Type B pancreatic cell (in vitro differentiated cells): ENCODE measurements at places on chromosomes 6 and 20. TPM values are rescaled to one million over a fixed set of nuclear protein-coding genes. Genes with fewer than 3 reads are reported as not detected.

GRCh38 chr6:118397671-118398465, 150.2 kb upstream of the PLN start:
- H3K36me3 ChIP-seq: no peaks in the 10 kb centered on the region
- no peak overlapping the region for H3K4me3 ChIP-seq
- H3K4me1 ChIP-seq: no peaks in the 10 kb centered on the region
- H3K27me3 ChIP-seq: no peaks in the 10 kb centered on the region

DNA sequence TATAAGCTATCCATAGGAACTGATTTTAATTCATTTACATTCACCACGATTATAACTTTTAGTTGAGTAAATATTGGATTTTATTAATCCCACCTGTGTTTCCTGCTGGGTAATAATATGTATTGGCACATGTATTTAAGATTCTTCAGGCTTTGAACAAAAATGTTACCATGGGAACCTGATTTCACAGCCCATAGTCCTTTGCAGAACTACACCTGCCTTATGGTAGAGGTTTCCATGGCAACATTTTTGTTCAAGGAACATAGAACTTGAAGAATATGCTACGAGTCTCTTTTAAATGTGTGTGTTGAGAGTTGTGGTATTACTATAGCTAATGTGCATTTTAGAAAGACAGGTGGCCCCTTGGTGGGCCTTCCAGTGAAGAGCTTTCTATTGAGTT, 317.4 kb downstream of the SAMD5 start:
- H3K4me1 ChIP-seq: peaks cover 5% of the 10 kb centered on the region
- H3K27me3 ChIP-seq: no peaks in the 10 kb centered on the region
- H3K4me3 ChIP-seq: no peak overlapping the region

DNA sequence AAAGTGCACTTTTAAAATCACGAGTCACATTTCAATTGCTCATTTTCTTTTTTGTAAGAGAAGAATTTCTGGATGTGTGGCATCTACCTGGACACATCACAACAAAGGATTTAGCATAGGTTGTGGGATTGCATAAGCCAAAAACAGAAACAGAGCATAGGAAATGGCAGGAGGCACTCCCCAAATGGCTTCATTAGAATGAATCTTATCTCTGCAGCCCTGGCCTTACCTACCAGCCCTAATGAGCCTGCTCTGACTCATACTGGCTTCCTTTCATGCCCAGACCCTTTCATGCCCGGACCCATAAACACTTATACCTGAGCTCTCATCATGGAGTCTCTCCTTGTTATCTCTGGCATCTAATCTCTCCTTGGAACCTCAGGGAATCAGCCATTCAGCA, 23.9 kb upstream of the SPTLC3 start:
- H3K4me1 ChIP-seq: no peaks in the 10 kb centered on the region
- H3K36me3 ChIP-seq: no peaks in the 10 kb centered on the region
- no peaks in the 10 kb centered on the region for H3K27me3 ChIP-seq
- H3K27ac ChIP-seq: no peak overlapping the region
- H3K4me3 ChIP-seq: no peak overlapping the region

RSPH4A gene
- 0.95 and 4.4 TPM in 2 replicates for total RNA-seq

PDE10A gene
- 6.6 and 10.8 TPM in 2 replicates for total RNA-seq

ZNF165 gene
- 4.3 and 8.4 TPM in 2 replicates for total RNA-seq

DNA sequence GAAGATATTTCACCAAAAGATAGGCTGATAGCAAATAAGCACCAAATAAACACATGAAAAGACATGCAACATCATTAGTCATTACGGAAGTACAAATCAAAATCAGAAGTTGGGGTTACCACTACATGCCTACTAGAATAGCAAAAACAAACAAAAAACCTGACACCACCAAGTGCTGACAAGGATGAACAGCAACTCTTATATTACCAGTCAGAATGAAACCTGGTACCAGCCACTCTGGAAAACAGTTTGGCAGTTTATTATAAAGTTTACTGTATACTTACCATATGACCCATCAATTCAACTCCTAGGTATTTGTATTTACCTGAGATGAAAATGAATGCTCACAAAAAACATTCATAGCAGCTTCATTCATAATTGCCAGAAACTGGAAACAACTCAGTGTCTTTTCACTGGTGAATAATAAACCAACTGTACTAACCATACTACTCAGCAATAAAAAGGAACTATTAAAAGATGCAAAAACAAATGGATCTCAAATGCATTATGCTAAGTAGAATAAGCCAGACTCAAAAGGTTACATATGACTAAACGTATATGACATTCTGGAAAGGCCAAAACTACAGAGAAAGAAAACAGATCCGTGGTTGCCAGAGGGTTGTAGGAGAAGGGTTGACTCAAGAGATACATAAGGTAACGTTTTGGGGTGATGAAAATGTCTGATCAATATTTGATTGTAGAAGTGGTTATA, 33.0 kb downstream of the NUP153 start:
- H3K27ac ChIP-seq: no peak overlapping the region
- H3K4me1 ChIP-seq: no peaks in the 10 kb centered on the region
- DNase-seq: no peak
- H3K27me3 ChIP-seq: no peaks in the 10 kb centered on the region
- no peak overlapping the region for H3K4me3 ChIP-seq

- peaks cover 3% of the 10 kb centered on the region for H3K36me3 ChIP-seq
- peak overlapping the region; percentile 64 for H3K4me3 ChIP-seq
- peaks cover 22% of the 10 kb centered on the region for H3K27me3 ChIP-seq
- peak overlapping the region; percentile 72 for H3K27ac ChIP-seq
Observed at GRCh38 chr20:57685146-57685758, 24.6 kb downstream of the PMEPA1 start.

DNA sequence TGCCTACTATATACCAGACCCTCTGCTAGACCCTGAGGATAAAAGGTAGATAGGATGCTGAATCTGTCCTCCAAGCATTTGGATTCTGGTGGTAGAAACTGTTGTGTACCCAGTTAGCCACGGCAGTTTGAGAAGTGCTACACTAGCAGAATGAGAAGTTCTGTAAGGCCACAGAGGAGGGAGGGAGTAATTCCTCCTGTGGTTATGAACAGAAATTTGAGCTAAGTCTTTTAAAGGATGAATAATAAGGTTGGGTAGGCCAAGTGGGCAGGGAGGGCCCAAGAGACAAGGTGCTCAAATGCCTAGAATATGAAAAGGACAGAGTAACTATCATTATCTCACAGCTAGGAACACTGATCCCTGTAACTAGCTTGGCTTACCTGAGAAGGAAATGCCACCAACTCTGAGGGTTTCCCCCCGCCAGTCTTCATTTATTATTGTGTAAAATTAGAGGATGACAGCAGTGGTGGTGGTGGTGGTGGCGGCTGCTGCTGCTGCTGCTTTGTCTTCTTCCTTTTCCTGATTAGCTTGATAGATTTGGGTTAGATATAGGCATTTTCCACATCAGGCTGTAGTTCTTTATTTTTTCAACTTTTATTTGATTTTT, 243.3 kb downstream of the PRL start:
- H3K36me3 ChIP-seq: peaks cover 36% of the 10 kb centered on the region
- H3K4me1 ChIP-seq: peaks cover 12% of the 10 kb centered on the region
- DNase-seq: no peak
- no peaks in the 10 kb centered on the region for H3K27me3 ChIP-seq

CLPSL2 gene
- total RNA-seq: not detected in 2 replicates

GRCh38 chr6:164916087-164916486, 393.3 kb downstream of the C6orf118 start:
- H3K27me3 ChIP-seq: no peaks in the 10 kb centered on the region
- DNase-seq: no peak
- no peaks in the 10 kb centered on the region for H3K4me1 ChIP-seq
- H3K27ac ChIP-seq: no peak overlapping the region
- H3K36me3 ChIP-seq: no peaks in the 10 kb centered on the region

- DNase-seq: no peak
- H3K27me3 ChIP-seq: peaks cover 18% of the 10 kb centered on the region
- peaks cover 3% of the 10 kb centered on the region for H3K4me1 ChIP-seq
- no peak overlapping the region for H3K4me3 ChIP-seq
- H3K27ac ChIP-seq: no peak overlapping the region
Observed at GRCh38 chr6:159257846-159258245, 88.6 kb downstream of the FNDC1 start.

DNA sequence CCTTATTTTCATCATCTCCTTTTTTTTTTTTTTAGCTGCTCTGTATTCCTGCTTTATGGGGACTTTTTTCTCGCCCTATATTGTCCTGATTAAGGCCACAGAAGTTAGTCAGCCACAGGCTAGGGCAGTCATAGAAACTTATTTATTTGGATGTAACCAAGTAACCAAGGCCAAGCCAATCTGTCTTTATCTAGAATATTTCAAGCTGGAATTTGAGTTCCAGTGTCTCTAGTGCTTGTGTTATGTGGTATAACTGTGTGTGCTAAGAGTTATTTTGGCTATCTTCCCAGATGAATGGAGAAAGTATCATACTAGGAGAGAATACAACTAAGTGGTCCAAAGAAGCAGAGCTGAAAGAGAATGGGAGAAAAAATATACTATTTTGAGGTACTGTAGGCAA, 751.5 kb downstream of the CBLN4 start:
- no peaks in the 10 kb centered on the region for H3K4me1 ChIP-seq
- H3K27me3 ChIP-seq: peaks cover 12% of the 10 kb centered on the region
- H3K4me3 ChIP-seq: no peak overlapping the region
- no peak for DNase-seq
- no peaks in the 10 kb centered on the region for H3K36me3 ChIP-seq

DNA sequence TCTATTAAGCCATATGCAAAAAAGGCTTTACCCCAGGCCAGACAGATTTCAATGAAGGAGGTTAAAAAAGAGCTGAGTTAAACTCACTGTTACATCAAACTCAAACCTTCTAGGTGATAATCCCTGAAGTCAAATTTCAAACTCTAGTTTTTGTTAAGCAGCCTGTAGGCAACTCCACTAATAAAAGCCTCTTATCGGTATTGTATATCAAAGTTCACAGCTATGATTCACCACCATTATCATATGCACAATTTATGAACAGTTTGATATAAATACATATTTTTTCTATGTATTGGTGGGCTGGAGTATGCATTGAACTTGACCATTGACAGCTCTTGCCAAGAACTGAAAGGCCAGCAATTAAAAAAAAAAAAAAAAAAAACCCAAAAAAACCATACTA, 308.2 kb downstream of the BTBD3 start:
- H3K27me3 ChIP-seq: no peaks in the 10 kb centered on the region
- no peak overlapping the region for H3K27ac ChIP-seq
- no peak overlapping the region for H3K4me3 ChIP-seq
- no peak for DNase-seq
- no peaks in the 10 kb centered on the region for H3K36me3 ChIP-seq

CDC5L gene
- 23.3 and 28.7 TPM in 2 replicates for total RNA-seq

GRCh38 chr6:44257025-44257752, at the start of gene SLC35B2:
Gene SLC35B2, minus strand, starts transcription at chr6:44257528. Its CDS starts 118 bp downstream, at chr6:44257410.
- H3K4me1 ChIP-seq: peaks cover 41% of the 10 kb centered on the region
- peak within 1 kb of the TSS; percentile 92 for H3K4me3 ChIP-seq
- peak within 1 kb of the TSS; percentile 94 for H3K27ac ChIP-seq

VGLL2 gene
- total RNA-seq: 0.31 and 3.0 TPM in 2 replicates

SUMO4 gene
- total RNA-seq: 0.98 and 2.8 TPM in 2 replicates

SASH1 gene
- total RNA-seq: 61.3 and 99.9 TPM in 2 replicates

POLH gene
- total RNA-seq: 33.2 and 37.6 TPM in 2 replicates

GRCh38 chr20:38894091-38894847, 31.9 kb upstream of the FAM83D start:
- no peaks in the 10 kb centered on the region for H3K36me3 ChIP-seq
- peaks cover 55% of the 10 kb centered on the region for H3K27me3 ChIP-seq
- no peak overlapping the region for H3K4me3 ChIP-seq
- no peak for DNase-seq
- H3K27ac ChIP-seq: no peak overlapping the region
- H3K4me1 ChIP-seq: no peaks in the 10 kb centered on the region
